ENCODE measurements at places on chromosomes 5 and 9. TPM values are rescaled to one million over a fixed set of nuclear protein-coding genes. Genes with fewer than 3 reads are reported as not detected.

SMIM33 gene
- total RNA-seq, result not detected

- no peaks in the 10 kb centered on the region for H3K4me1 ChIP-seq
- H3K27ac ChIP-seq, result no peak overlapping the region
- H3K4me3 ChIP-seq, result no peak overlapping the region
- no peak for DNase-seq
- no peaks in the 10 kb centered on the region for H3K36me3 ChIP-seq
Observed at GRCh38 chr5:68817632-68818031, 276.2 kb upstream of the SLC30A5 start.

DNA sequence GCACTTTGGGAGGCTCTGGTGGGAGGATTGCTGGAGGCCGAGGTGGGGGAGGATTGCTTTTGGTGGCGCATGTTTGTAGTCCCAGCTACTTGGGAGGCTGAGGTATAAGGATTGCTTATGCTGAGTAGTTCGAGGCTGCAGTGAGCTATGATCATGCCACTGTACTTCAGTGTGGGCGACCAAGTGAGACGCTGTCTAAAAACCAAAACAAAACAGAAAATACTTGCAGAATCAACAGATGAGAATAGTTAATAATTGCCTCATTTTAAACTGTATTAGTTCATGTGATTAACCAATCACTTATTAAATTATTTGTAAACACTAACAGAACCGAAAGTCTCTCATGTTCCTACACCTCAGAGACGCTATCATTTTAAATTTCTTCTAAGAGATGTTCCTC is 118.1 kb downstream of the CCDC171 start:
- H3K4me3 ChIP-seq, result no peak overlapping the region
- no peaks in the 10 kb centered on the region for H3K27me3 ChIP-seq
- no peak for DNase-seq
- H3K4me1 ChIP-seq, result no peaks in the 10 kb centered on the region

DNA sequence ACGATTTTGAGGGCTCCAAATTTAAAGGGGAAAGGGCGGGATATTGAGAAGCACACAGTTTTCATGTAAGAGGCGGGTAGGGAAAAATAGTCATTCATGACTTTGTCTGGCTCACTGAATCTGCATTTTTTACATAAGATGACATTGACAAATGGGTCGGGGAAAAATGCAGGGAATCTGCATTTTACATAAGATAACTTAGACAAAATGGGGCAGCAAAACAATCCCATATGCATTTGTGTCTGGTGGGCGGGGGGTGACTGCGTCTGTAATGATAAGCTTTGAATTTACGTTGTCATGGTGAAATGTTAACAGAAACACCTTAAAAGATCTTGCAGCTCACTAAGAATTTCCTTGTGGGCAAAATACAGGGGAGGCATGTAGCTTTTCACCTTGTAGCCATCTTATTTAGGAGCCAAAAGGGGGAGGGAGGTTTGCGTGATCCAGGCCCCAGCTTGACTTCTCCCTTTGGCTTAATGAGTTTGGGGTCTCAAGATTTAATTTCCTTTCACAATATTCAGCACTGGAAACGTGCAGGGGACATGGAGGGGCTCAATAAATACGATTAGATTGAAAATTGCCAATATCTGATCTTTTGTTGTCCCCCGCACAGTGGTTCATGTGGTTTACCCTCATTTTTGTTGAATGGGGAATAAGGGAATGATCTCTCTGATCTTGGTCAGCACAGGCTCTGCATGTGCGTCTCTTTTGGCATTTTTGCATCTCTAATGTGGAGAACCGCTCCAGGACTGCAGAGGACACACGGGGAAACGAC is 41.1 kb upstream of the GADD45G start:
- H3K36me3 ChIP-seq, result no peaks in the 10 kb centered on the region
- no peak overlapping the region for H3K4me3 ChIP-seq
- H3K27ac ChIP-seq, result no peak overlapping the region
- no peak for DNase-seq

- no peaks in the 10 kb centered on the region for H3K4me1 ChIP-seq
- H3K4me3 ChIP-seq, result peak overlapping the region; percentile 84
- peak; percentile 78 for DNase-seq
- H3K36me3 ChIP-seq, result no peaks in the 10 kb centered on the region
- peak overlapping the region; percentile 98 for H3K27ac ChIP-seq
- H3K27me3 ChIP-seq, result no peaks in the 10 kb centered on the region
Observed at GRCh38 chr5:72956324-72957140, 691 bp downstream of the FCHO2 start.

- DNase-seq, result peak; percentile 69
- no peak overlapping the region for H3K4me3 ChIP-seq
- H3K36me3 ChIP-seq, result no peaks in the 10 kb centered on the region
- H3K27ac ChIP-seq, result no peak overlapping the region
- H3K4me1 ChIP-seq, result no peaks in the 10 kb centered on the region
- no peaks in the 10 kb centered on the region for H3K27me3 ChIP-seq
Observed at GRCh38 chr5:170293273-170293672, 4.3 kb downstream of the LCP2 start.

GRCh38 chr5:4646715-4647375 is 493.3 kb upstream of the ADAMTS16 start:
- no peak for DNase-seq
- H3K36me3 ChIP-seq, result no peaks in the 10 kb centered on the region
- H3K4me3 ChIP-seq, result no peak overlapping the region
- no peaks in the 10 kb centered on the region for H3K27me3 ChIP-seq

- H3K4me3 ChIP-seq, result peak overlapping the region; percentile 82
- peaks cover 15% of the 10 kb centered on the region for H3K4me1 ChIP-seq
- H3K27me3 ChIP-seq, result no peaks in the 10 kb centered on the region
- peak overlapping the region; percentile 84 for H3K27ac ChIP-seq
- no peaks in the 10 kb centered on the region for H3K36me3 ChIP-seq
Observed at GRCh38 chr5:61626639-61627282, 294.7 kb downstream of the ZSWIM6 start.

TMEM171 gene
- not detected for total RNA-seq

DNA sequence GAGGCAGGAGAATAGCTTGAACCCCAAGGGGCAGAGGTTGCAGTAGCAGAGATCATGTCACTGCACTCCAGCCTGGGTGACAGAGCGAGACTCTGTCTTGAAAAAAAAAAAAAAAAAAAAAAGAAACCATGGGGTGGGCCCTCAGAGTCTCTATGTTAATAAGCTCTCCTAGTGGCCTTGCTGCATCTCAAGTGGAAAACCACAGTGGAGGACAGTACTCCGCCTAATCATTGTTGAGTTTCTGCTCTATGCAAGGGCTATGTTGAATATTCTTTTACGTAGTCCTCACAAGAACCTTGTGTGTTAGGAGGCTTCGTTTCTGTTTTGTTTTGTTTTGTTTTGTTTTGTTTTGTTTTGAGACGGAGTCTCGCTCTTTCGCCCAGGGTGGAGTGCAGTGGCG is 48.9 kb downstream of the TJP2 start:
- no peak overlapping the region for H3K27ac ChIP-seq
- DNase-seq, result no peak
- H3K4me3 ChIP-seq, result no peak overlapping the region
- no peaks in the 10 kb centered on the region for H3K27me3 ChIP-seq

DNA sequence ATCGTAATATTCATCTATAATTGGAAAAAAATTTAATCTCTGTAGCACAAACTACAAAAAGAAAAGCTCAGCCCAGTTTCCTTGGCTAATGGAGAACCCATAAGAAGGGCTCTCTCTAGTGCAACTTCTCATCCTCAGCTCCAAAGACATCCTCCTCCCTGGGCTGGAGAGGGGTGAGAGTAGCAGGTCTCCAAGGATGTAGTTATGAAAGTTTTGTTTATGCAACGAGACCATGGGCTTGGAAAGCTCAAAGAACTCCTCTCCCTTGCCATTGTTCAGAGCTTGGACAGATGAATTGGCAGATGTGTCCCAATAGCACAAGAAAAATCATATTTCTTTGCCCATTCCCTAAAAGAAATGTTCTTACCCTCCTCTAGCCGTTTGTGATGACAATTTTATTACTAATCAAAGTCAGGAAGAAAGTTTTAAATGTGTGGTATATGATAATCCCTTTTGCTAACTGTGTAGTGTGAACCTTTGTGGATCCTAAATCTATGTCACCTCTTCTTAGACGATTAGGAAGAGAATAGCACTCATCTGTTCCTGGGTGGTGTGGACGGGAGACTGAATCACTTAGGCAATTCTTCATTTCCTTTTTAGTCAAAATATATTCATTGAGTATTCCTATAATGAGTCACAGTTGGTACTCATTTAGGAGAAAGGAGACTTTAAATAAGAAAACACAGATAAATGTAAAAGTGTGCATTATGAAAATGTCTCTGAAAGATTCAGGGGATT is 52.2 kb downstream of the GARNL3 start:
- H3K4me1 ChIP-seq, result peaks cover 18% of the 10 kb centered on the region
- H3K4me3 ChIP-seq, result no peak overlapping the region
- H3K27me3 ChIP-seq, result no peaks in the 10 kb centered on the region
- DNase-seq, result no peak

SLC36A2 gene
- not detected for total RNA-seq

- H3K4me3 ChIP-seq, result no peak overlapping the region
- H3K36me3 ChIP-seq, result no peaks in the 10 kb centered on the region
- H3K4me1 ChIP-seq, result no peaks in the 10 kb centered on the region
- H3K27me3 ChIP-seq, result no peaks in the 10 kb centered on the region
- DNase-seq, result no peak
Observed at GRCh38 chr5:93428868-93429267, 152.2 kb downstream of the NR2F1-AS1 start.

- H3K4me3 ChIP-seq, result no peak overlapping the region
- peaks cover 3% of the 10 kb centered on the region for H3K36me3 ChIP-seq
- no peaks in the 10 kb centered on the region for H3K4me1 ChIP-seq
- DNase-seq, result no peak
- H3K27me3 ChIP-seq, result no peaks in the 10 kb centered on the region
- H3K27ac ChIP-seq, result no peak overlapping the region
Observed at GRCh38 chr9:136230365-136230764, 15.2 kb downstream of the QSOX2 start.

- no peak overlapping the region for H3K4me3 ChIP-seq
- DNase-seq, result no peak
- H3K36me3 ChIP-seq, result no peaks in the 10 kb centered on the region
- no peaks in the 10 kb centered on the region for H3K27me3 ChIP-seq
Observed at GRCh38 chr9:5493679-5494511, 16.4 kb upstream of the PDCD1LG2 start.

DNA sequence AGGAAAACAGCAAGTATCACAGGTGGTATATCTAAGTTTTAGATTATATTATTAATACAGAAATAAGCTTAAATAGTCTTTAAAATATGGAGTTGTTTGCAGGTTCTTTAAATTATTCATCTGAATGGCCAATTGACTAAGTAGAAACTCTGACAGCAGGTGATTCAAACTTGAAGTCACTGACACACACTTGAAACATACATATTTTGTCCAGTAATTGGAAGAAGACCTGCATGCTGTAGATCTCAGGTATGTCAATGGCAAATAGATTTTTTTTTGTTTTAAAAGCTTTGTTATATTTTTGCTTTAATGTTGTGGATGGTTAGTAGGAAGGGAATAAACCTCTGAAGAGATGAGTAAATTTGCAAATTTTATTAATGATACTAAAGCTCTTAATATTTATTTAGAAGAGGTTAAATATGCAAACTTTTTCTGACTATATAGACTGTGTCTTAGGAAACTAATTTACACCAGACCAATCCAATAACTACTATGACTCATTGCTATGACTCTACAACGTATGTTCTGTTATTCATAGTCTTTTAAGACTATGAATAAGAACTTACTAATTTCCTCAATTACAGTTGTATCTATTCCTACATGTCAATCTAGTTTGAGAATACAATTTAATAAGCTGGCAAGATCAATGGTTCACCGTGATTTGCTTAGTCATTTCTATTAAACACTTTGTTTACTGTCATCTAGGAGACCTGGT is 53.9 kb upstream of the RORB start:
- H3K4me1 ChIP-seq, result no peaks in the 10 kb centered on the region
- no peak overlapping the region for H3K27ac ChIP-seq
- no peaks in the 10 kb centered on the region for H3K27me3 ChIP-seq

DNA sequence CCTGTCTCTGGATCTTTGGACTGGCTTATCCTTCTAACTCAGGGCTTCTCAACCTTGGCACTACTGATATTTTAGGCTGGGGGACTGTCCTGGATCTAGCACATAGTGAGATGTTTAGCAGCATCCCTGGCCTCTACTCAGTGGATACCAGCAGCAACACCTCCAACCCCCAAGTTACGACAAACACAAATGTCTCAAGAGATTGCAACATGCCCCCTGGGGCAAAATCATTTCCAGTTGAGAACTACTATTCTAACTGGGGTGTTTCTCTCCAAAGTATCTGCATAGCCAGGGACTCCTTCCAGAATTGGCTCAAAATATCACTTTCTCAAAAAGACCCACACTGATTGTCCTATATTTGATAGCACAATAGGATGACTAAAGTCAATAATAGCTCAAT is 7.2 kb upstream of the TLR4 start:
- no peaks in the 10 kb centered on the region for H3K27me3 ChIP-seq
- no peak overlapping the region for H3K27ac ChIP-seq
- no peaks in the 10 kb centered on the region for H3K36me3 ChIP-seq
- DNase-seq, result no peak
- H3K4me3 ChIP-seq, result no peak overlapping the region
- no peaks in the 10 kb centered on the region for H3K4me1 ChIP-seq

- H3K36me3 ChIP-seq, result peaks cover 7% of the 10 kb centered on the region
- H3K4me3 ChIP-seq, result no peak overlapping the region
- no peak for DNase-seq
Observed at GRCh38 chr9:124326378-124326777, 68.6 kb downstream of the NEK6 start.
